Thyroid gland (tissue), 4 donors: ENCODE measurements at places on chromosomes 2 and 18.
A peak's percentile ranks its signal among the peaks of the same experiment; 100 is the strongest.

GRCh38 chr2:236769981-236770671 lies 200.5 kb downstream of the ACKR3 start:
- no peak for DNase-seq

- DNase-seq: no peak
Measured at GRCh38 chr2:207871506-207871905, 101.8 kb upstream of the FZD5 start.

DNA sequence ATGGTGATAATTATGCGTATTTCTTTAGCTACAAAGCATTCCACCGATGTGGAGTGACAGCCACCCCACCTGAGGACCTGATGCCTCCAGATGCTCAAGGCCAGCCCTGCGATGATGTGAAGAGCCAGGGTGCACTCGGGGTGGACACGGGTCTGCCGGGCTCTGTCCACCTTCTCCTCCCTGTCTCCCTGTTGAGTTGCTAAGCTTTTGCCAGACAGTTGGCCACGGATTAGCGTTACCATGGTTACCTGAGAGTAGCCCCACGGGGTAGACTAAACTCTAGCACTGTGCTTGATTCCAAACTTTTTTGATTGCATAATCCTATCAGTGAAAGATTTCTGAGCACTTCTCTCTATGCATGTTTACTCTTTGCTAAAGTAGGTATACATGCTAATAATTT lies 86.2 kb downstream of the SMIM21 start:
- DNase-seq: peak; percentile 6

GRCh38 chr2:143720095-143720664 lies 591.0 kb downstream of the ARHGAP15 start:
- no peak for DNase-seq

GRCh38 chr2:100907832-100908231 lies 87.9 kb downstream of the NPAS2 start:
- no peak for DNase-seq

GRCh38 chr18:31203096-31203793 lies 40.6 kb upstream of the DSC1 start:
- no peak for DNase-seq

- DNase-seq: no peak
Measured at GRCh38 chr18:48796491-48797205, 154.1 kb downstream of the SMAD7 start.

DNA sequence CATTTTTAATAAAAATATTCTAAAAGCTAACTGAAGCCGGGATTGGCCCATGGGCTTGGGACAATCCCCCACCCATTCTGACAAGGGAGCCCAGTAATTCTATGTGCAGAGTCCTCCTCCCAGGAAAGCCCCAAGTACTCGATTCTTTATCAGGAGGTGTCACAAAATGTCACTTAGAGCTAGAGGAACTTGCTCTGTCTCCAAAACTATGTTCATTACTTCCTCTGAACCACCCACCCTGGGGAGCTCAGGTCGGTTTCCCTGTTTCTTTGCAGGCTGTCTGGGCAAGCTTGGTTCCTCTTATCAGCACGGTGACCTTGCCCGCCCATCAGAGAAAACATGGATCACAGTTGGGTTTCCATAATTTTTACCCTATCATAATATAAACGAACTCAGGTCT lies 430.6 kb upstream of the ID2 start:
- DNase-seq: no peak
